ENCODE measurements at places on chromosomes 6 and 20.

DNA sequence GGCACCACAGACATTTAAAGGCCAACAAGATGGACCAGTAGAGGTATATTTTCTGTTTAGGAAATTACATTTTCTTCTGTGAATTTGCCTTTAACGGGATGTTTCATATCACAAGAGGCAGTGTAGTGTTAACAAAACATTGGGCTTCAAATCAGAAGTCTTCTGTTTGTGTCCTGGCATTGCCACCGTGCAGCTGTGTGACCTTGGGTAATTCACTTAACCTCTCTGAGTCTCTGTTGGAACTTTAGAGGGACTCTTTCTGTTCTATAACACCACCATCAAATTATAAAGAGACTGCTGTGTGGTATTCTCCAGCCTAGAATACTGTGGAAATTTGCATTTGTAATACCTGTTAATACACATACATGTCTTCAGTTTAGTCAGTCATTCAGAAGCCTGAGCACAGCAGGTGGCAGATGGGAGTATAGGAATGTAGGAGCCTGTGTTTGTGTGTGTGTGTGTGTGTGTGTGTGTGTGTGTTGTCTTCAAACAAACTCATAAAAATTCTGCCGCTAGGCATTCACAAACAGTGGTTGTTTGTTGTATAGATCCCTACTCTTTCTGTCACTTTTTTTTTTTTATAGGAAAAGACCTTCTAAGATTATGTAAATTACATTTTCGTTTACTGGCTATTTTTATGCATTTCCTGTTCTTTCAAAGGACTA lies 22.6 kb downstream of the UST start:
- DNase-seq = no peak

DNA sequence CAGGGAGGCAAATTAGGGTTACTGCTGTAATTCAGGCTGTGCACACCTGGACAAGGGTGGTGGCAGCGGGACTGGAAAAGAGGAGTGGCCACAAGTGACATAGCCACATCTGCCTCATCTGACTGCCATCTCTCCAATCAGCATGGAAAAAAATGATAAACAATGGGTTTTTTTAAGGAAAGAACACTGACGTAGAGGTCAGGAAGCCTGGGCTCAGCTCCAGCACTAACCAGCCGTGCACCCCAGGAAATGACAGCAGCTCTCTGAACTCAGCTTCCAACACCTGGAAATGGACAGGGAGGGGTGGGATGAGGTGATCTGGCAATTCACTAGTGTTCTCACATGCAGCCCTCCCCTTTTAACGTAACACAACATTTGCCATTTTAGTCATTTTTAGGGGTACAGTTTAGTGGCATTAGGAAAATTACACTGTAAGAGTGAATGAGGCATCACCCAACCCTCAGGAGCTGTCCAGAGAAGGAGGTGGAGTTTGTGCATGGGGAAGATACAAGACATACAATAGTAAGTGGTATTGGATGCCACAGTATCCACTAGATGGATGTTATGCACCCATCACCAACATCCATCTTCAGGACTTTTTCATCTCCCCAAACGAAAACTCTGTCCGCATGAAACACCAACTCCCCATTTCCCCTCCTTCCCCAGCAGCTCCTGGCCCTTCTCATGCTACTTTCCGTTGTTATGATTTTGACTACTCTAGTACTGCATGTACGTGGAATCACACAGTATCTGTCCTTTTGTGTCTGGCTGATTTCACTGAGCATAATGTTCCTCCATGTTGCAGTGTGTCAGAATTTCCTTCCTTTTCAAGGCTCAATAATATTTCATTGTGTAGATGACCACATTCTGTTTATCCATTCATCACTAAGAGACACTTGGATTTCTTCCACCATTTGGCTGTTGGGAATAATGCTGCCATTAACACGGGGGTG lies 215.5 kb upstream of the ECI2 start:
- no peak for DNase-seq

GRCh38 chr20:9550871-9551270 lies 36.5 kb downstream of the LAMP5 start:
- DNase-seq = no peak

DNA sequence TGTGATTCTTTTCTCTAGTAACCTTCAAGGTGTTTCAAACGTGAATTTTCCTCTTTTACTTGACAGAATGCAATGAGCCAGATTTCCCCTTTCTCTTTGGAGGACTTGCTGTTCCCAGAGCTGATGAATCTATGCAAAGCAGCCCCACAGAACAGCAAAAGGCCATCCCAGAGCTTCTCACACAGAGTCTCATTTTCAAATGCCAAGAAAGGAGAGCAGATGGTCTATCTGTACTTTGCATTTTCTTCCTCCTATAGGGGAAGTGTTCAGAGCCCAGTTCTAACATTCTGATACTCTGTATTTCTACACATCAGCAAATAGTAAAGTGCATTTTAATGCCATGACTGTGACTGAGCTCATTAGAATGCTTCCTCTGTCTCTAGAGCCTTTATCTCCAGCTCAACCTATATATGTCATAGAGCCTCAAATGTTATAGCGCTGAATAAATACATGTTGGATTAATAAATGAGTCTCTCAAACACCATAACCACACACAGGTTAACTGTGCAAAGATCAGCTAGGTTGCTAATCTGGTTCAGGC lies 81.8 kb upstream of the EYA4 start:
- DNase-seq = no peak

- DNase-seq = no peak
These were observed 17.7 kb downstream of the FLRT3 start for GRCh38 chr20:14319704-14320103.

GRCh38 chr20:36989797-36990196 lies 38.3 kb upstream of the SAMHD1 start:
- no peak for DNase-seq

GRCh38 chr6:19135706-19136105 lies 701.5 kb upstream of the ID4 start:
- peak; percentile 7 for DNase-seq

GRCh38 chr6:44850312-44850711 lies 462.8 kb downstream of the CDC5L start:
- peak; percentile 15 for DNase-seq

- DNase-seq = no peak
These were observed 381.0 kb upstream of the SULF2 start for GRCh38 chr20:48166082-48166835.

- peak; percentile 2 for DNase-seq
These were observed 1.8 kb upstream of the VIP start for GRCh38 chr6:152748843-152749242.

DNA sequence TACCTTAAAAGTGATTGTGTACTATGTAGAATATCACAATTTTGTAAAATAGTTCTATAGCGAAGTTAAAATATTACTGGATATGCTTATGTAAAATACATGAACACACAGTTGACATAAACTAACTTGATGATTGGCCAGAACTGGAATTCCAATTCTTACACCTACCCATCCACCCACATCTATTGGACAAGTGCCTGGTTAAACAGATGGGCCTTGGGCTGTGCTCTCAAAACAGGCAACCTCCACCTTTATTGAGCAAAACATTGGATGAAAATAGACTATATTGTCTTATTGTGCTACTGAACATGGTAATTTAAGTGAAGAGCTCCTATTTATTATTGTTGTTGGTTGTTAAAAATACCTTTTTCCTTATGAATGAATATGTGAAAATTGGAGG lies 154.0 kb upstream of the FLRT3 start:
- no peak for DNase-seq

GRCh38 chr6:72616406-72617015 lies 5.4 kb upstream of the KCNQ5 start:
- peak; percentile 53 for DNase-seq

- DNase-seq = no peak
These were observed 107.9 kb upstream of the MLIP start for GRCh38 chr6:54003316-54003715.

- DNase-seq = peak; percentile 18
These were observed 35.2 kb upstream of the BCLAF1 start for GRCh38 chr6:136324686-136325380.

GRCh38 chr6:106247733-106248132 lies 77.8 kb downstream of the ATG5 start:
- DNase-seq = no peak

- no peak for DNase-seq
These were observed 91.0 kb upstream of the SNX9 start for GRCh38 chr6:157732007-157732406.

- peak; percentile 96 for DNase-seq
These were observed 473.9 kb downstream of the COL12A1 start for GRCh38 chr6:74731931-74732330.

DNA sequence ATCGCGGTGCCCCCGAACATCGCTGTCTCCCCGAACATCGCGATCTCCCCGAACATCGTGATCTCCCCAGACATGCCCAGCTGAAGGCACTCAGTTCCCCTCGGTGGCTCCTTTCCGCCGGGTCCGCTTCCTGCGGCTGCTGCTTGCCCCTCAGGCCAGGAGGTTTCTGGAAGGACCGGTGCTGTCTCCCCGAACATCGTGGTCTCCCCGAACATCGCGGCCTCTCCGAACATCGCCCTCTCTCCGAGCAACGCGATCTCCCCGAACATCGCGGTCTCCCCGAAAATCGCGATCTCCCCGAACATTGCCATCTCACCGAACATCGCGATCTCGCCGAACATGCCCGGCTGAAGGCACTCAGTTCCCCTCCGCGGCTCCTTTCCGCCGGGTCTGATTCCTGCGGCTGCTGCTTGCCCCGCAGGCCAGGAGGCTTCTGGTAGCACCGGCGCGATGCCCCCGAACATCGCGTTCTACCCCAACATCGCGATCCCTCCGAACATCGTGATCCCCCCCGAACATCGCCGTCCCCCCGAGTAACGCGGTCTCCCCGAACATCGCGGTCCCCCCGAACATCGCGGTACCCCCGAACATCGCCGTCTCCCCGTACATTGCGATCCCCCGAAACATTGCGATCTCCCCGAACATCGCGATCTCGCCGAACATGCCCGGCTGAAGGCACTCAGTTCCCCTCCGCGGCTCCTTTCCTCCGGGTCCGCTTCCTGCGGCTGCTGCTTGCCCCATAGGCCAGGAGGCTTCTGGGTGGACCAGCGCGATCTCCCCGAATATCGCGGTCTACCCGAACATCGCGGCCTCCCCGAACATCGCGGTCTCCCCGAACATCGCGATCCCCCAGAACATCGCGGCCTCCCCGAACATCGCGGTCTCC lies 808 bp downstream of the ULBP1 start:
- DNase-seq = peak; percentile 30

- DNase-seq = peak; percentile 27
These were observed 396 bp downstream of the RNASET2 start for GRCh38 chr6:166955865-166956443.

- no peak for DNase-seq
These were observed 219.7 kb downstream of the UNC5CL start for GRCh38 chr6:40819182-40819834.

GRCh38 chr20:63577317-63577894 lies 3.4 kb upstream of the HELZ2 start:
- no peak for DNase-seq

GRCh38 chr6:1487239-1487638 lies 97.9 kb downstream of the FOXF2 start:
- no peak for DNase-seq

- no peak for DNase-seq
These were observed 13.5 kb downstream of the EEF1E1 start for GRCh38 chr6:8088886-8089285.

DNA sequence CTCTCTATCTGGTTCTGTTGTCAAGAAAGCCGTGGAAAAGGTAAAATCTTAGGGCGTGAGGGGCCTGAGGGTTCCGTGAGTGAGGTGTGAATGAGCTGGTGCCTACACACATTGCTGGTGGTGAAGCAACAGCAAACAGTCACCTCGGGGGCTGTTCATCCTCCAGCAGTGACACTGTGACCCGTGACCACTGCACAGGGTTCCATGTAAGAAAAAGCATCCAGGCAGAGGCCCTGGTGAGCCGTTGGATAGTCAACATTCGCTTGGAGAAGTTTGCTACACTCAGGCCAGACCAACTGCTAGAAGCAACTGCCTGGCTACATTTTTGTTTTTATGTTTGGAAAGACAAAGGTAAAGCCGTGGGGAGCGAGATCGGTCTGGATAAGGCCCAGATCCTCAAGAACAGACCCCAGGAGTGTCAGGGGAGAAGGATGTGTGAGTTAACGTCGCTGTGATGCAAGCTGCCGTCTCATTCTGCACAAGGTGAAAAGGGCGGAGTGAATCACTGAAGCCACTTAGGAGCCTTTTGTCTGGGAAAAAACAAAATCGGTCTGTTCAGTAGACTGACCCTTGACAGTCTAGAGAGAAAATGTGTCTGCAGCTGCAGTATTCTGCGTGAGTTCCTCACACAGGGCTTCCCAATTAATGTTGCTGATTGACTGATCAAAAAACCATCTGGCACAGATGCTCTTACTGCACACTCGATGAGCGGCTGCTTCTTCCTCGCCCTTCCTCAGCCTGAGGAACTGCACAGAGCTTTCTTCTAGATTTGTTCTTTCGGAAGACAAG lies 404.0 kb downstream of the SMOC2 start:
- DNase-seq = no peak

GRCh38 chr20:4064144-4064909 lies 49.0 kb upstream of the RNF24 start:
- peak; percentile 92 for DNase-seq

DNA sequence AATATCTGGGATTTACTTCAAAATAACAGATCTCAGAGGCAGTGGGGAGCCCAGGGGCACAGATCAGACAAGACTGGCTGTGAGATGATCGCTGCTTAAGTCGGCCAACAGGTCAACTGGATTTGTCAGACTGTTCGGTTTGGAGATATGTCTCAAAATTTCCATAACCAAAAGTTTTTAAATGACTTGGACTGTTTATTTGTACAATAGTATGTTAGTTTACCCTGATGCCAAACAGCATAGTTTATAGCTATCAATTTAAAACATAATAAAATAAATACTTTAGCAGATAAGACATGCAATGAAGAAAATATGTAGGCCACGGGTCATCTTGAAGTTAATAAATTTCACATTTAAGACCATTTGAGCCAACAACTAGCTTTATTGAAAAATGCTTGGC lies 126.7 kb downstream of the IRF4 start:
- no peak for DNase-seq

DNA sequence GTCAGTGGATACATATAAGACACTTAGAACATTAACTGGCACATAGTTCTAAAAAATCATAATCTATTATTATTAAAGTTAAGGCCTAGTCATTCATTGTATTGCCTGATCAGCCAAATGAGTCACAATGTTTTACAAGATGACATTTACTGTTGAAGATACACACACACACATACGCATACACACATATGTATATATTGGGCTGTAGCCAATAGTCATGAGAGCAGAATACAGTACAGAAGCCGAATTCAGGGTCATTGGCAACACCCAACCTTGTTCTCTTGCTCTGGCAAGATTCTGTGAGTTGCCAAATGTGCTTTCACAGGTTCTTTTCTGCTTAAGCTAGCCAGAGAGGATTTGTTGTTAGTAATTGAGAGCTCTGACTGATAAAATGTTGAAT lies 922.8 kb upstream of the MAP3K7 start:
- no peak for DNase-seq

GRCh38 chr6:2196079-2196679 lies 49.2 kb downstream of the GMDS start:
- DNase-seq = peak; percentile 53

- no peak for DNase-seq
These were observed 22.8 kb downstream of the FYN start for GRCh38 chr6:111850295-111850937.
